ENCODE measurements at places on chromosomes 11 and 22.

DNA sequence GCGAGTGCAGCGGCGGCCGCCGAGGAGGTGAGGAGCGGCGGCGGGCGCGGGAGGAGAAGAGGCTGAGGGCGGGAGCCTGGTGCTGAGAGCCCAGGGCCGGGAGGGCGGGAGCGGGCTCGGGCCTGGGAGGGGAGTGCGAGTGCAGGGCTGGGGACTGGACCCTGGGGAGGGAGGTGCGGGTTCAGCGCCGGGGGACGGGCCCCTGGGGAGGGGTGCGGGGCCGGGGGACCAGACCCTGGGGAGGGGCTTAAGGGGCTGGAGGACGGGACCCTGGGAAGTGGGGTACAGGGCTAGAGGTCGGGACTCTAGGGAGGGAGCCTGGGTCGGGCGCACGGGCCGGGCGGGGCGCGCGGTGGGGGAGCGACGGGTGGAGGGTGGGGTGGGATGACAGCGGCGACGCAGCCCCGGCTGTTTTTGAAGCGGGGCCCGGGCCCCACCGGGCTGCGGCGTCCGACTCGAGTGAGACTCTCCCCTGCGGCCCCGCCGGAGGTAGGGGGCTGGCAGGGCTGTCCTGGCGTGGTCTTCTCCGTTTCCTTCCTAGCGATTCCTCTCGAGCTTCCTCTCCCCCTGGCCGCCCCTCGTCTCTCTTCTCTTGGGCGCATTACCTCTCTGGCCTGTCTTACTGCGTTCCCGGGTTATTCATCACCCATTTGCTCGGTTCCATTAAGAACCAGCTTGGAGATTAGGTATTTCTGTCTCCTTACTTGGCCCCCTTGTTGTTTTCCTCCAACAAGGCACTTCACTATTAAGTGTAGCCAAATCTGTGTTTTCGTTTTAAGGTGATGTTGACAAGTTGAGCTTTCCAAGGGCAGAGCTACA lies 754 bp downstream of the NUP50 start:
- DNase-seq, result no peak

- no peak for DNase-seq
Measured at GRCh38 chr22:26975865-26976264, 318.5 kb downstream of the MIAT start.

DNA sequence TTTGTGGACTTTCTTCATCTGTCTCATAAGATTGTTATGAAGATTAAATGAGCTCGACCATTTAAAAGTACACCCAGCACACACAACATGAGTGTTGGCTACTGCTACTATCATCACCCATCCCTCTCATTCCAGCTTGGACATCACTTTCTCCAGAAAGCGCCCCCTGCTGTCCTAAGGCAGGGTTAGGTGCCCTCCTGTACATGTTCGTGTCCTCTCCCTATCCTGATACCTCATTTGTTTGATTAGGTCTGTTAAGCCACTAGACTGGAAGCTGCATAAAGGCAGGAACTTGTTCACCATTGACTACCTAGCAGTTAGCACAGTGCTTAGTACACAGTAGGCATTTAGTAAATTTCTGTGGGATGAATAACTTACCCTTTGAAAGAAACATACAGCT lies 85.5 kb downstream of the ENTHD1 start:
- DNase-seq, result no peak

DNA sequence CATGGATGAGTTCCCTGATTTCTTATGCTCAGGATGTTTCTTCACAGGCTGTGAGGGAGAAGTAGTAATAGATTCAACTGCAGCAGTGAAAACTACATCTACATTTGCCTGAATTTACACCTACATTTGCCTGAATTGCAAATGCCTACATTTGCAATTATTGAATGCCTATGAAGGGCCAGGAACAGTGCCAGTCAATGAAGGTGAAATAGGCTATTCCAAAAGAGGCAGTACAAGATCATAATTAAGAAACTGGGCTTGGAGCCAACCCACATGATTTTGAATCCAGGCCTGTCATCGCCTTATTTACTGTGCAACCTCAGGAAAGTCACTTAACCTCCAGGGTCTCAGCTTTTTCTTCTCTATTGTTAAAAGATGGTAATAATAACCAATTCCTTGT lies 1353.3 kb downstream of the FAM181B start:
- DNase-seq, result no peak

GRCh38 chr22:32206774-32207758 lies 2.2 kb upstream of the RFPL2 start:
- DNase-seq, result no peak

DNA sequence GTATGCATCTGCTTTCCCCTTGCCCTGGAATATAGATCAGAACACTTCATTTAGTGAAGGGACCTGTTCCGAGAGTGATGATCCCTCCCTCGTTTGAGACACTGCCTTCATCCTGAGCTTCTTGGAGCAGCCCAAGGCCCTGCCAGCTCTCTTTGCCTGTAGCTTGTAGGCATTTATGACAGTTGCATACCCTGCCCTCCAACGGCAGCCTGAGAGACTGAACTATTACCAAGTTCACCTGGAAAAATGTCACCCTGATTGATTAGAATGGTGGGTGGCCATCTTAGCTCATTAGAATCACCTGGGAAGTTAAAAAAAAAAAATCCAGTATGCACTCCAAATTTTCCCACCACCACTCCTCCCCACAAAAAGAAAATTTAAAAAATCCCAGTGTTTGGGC lies 1.5 kb downstream of the MICAL3 start:
- no peak for DNase-seq

- DNase-seq, result no peak
Measured at GRCh38 chr11:24808173-24808572, 311.3 kb downstream of the LUZP2 start.

- DNase-seq, result no peak
Measured at GRCh38 chr11:27451244-27451965, 21.2 kb downstream of the LGR4 start.

- no peak for DNase-seq
Measured at GRCh38 chr22:25372000-25372595, 152.7 kb downstream of the CRYBB2 start.

- no peak for DNase-seq
Measured at GRCh38 chr11:17298302-17298701, 21.8 kb downstream of the NUCB2 start.

DNA sequence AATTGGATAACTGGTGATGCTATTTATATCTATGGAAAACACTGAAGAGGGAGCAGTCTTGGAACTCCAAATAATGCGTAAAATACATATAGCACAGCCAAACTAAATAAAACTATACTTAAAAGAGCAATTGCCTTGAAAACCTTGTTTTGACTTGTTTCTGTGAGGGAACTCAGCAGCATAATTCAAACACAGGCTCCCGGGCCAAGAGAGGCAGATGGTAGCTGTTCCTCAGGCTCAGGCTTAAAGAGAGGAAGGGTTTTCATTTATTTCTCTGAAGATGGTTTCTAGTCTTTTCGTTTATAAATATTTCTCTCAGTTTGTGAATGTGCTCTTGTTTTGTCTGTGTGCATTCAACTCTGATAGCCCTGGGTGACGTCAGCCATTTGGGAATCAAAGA lies 82.4 kb downstream of the FANCF start:
- no peak for DNase-seq

- no peak for DNase-seq
Measured at GRCh38 chr22:29060251-29060869, 1.3 kb downstream of the C22orf31 start.

DNA sequence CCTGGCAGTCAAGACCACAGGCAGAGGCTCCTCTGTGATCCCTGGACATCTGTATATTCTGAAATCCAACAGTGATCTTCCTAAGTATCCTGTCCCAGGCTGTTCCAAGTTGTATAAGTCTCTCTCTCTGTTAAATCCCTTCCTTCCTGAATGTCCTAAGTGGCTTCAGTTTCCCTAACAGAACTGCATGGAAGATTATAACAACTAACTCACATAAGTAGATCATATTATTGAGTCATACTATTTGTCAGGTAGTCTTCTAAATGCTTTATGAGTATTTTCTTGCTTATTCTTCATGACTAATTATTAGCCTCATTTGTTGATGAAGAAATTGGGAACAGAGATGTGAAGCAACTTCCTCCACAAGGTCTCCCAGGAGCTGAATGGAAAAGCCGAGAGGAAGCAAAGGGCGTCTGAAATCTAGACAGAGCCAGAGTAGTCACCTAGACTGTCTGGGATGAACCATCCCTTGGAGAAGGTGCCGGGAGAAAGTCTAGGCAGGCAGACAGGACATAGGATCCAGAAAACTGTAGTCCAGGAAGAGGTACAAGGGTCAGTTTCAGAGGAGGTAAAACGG lies 93.2 kb upstream of the FAT3 start:
- no peak for DNase-seq

- no peak for DNase-seq
Measured at GRCh38 chr11:111259896-111260295, 14.4 kb downstream of the POU2AF2 start.

DNA sequence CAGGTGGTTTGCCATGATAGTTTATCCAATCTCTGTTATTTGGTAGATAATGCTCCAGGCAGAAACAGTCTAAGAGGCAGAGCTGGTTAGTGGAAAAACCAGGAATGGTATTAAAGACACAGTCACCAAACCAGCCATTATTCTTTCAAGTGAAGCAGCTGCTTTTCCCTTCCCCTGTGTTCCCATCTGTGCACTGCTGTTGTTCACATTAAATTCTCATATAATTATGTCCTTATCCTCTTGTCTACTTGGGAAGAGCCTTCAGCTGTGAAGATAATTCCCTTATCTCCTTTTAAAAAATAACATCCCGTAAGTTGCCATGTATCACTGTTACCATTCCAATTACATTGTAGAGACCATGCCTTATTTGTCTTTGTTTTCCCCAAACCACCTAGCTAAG lies 5.2 kb upstream of the TBCEL start:
- no peak for DNase-seq

DNA sequence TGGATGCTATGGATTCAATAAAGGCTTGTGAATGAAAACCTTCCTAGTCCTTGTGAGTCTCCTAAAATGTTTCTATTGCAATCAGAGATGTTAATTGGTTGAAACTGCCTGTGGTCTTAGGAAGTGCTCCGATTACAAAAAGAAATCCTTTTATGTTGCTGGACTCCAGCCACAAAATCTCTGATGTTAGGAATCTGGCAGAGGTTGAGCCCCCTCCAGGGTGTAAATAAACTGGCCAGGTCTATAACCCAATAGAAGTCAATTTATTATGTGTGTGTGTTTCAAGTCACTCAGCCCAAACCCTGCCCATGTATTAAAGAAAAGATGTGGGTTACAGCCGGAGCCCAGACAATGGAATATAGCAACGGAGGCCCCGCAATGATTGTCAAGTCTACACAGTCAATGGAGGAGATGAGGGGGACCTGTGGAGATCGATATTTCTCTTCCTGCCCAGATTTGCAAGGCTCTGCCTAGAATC lies 218.1 kb upstream of the SORL1-AS1 start:
- no peak for DNase-seq

- DNase-seq, result no peak
Measured at GRCh38 chr11:36139767-36140166, 149.5 kb downstream of the COMMD9 start.

GRCh38 chr11:129249923-129250322 lies 57.8 kb upstream of the ARHGAP32 start:
- DNase-seq, result no peak

- no peak for DNase-seq
Measured at GRCh38 chr11:2864901-2865300, 20.7 kb downstream of the CDKN1C start.

- no peak for DNase-seq
Measured at GRCh38 chr11:62208785-62209144, 292 bp downstream of the SCGB2A1 start.

GRCh38 chr11:96107143-96107824 lies 183.4 kb upstream of the MTMR2 start:
- DNase-seq, result no peak

DNA sequence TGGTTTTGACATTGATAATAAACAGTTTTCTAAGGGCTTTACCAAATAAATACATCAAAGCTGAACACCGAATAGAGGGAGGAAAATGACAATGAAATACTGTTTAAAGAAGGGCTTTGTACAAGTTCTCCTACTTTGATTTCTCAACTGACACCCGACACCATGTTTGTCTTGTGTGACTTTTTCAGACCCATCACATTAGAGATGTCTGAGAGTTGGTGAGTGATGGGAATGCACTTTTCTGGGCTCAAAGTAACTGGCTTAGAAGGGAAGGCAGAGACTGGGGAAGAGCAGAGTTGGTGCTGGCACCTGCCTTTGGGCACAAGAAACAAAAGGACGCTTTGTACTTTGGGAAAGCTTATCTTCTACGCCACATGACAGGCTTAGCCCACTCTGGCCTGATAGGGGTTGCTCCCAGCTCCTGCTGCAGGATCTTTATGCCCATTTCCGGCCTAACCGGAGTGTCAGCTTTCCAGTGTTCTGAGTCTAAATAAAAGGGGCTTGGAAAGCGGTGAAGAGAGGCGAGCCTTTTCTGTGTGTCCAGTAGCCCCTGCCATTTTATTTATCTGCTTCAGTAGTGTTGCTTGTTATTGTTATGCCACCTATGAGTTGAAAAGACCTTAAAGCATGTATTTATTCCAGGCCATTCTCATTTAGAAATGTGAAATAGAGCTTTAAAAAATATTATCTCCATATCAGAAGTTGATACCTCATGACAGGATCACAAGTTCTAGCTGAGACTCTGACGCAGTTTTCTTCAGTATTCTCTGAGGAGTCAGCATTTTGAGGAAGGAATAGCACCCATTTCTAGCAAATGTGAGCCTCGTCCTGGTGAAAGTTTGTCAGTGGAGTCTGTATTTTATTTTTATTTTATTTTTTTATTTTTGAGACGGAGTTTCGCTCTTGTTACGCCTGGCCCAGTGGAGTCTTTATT lies 24.2 kb downstream of the KREMEN1 start:
- no peak for DNase-seq

DNA sequence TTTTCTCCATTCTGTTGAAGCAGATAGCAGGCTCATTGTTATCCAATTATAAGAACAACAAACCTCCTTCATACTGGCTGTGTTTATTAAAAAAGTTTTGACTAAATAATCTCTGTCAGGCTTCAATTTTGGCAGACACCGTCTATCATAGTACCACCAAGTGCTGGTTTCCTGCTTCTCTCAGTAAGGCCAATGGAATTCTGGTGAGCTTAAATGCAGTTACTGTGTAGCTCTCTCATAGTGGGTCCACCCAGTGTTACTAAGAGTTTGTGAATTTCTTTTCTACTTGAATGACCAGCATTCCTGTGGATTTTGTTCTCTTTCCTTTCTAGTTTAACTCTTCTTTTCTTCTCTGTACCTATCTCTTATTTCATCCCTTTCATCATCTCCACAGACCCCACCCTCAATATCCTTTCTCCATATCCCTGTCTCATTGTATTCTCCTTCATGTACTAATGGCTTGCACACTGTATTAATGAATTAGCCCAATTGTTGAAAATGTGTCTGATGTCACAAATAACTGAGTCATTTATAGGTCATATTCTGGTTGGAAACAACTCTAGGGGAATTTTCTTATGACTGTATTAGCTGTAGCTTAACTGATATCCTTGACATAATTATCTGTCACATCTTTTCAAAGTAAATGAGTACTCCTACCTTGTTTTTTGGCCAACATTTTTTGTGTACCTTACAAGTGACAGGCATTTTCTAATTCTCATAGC lies 372.1 kb downstream of the FAT3 start:
- DNase-seq, result no peak

- DNase-seq, result no peak
Measured at GRCh38 chr11:48013269-48013901, 33.0 kb downstream of the PTPRJ start.

All from AG09319 (cell line).